Activated T-cell treated with anti-CD3 and anti-CD28 coated beads for 24 hours (primary cell): ENCODE measurements at places on chromosomes 1 and 21.
A peak's percentile ranks its signal among the peaks of the same experiment; 100 is the strongest.

DNA sequence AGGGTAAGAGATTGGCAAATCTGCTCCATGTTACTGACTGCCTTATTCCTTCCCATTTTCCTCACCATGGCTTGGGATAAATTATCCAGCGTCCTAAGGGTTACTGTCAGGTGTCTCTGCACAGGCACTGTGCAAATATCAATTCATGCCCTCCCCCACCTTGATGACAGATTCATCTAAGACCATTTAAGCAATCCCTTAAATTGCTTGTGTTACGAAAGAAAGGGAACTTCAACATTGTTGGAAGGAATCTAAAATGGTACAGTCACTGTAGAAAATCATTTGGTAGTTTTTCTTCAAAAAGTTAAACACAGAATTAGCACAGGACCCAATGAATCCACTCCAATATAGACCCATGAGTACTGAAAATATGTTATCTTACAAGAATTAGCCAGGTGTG is 17.6 kb upstream of the MTARC2 start:
- no peak for DNase-seq

- DNase-seq = no peak
These were observed 20.5 kb upstream of the NPHP4 start for GRCh38 chr1:6012529-6013318.

- no peak for DNase-seq
These were observed 790 bp upstream of the TSNAX start for GRCh38 chr1:231527586-231528171.

DNA sequence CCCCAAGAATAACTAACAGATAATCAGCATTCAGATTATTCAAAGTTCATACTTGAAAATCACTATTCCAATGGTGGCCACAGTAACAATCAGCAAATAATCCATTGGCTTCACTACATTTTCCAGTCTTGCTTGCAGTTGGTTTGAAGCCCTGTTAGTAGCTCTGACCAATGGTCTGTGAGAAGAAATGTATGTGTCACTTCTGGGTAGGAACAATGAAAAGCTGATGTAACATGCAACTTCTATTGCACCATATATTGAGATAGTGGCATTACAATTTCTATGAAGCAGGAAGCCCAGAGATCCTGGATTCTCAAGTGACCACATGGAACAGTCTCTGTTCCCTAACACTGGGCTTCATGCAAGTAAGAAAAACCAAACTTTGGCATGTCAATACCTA is 250.9 kb upstream of the DAB1 start:
- no peak for DNase-seq

DNA sequence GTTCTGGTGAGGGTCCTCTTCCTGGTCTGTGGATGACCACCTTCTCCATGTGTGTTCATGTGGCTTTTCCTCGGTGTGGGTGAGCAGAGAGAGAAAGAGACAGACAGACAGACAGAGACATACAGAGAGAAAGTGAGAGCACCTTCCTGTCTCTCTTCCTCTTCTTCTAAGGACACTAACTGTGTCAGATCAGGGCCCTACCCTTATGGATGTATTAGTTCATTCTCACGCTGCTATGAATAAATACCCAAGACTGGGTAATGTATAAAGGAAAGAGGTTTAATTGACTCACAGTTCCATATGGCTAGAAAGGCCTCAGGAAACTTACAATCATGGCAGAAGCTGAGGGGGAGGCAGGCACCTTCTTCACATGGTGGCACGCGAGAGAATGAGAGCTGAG is 131.5 kb upstream of the ZNF648 start:
- DNase-seq = no peak

DNA sequence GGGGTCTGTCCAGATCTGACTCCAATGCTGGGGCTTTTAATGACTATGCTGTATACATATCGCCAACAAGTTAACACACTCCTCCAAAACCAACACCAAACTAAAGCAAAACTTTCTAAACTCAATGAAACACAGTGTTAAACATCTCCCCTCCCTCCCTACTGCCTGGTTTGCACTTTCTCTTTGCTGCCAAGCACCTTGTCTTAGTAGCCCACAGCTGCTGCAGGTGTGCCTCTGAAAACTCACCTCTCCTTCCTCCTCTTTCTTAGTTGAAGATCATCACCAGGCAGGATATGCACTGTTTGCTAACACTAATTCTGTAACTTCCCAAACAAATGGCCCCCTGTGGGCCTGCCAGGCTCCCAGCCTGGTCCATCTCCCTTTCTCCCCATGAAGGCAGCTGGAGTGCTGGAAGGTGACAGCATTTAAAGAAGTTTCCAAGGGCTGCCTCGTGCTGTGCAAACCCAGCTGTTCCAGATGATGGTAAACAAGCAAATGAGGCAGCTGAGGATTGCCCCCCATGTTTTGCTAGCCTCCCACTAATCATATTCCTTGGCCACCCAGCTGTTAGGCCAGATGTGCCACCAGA is 213.7 kb downstream of the ASTN1 start:
- DNase-seq = no peak

- no peak for DNase-seq
These were observed 31.7 kb upstream of the GPR88 start for GRCh38 chr1:100506217-100506616.

DNA sequence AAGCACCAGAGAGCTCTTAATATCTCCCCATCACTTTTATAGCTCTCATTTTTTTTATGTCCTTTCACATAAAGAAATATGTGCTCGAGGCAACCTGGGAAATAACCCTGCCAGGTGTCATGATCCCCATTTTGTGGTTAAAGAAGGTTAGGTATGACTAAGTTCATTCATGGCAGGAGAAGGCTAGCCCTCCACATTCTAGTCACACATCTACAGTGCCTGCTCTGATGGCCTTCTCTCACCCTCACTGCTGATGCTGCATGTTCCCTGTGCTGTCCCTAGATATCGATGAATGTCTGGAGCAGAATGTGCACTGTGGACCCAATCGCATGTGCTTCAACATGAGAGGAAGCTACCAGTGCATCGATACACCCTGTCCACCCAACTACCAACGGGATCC is 187.5 kb downstream of the TPR start:
- DNase-seq = no peak

DNA sequence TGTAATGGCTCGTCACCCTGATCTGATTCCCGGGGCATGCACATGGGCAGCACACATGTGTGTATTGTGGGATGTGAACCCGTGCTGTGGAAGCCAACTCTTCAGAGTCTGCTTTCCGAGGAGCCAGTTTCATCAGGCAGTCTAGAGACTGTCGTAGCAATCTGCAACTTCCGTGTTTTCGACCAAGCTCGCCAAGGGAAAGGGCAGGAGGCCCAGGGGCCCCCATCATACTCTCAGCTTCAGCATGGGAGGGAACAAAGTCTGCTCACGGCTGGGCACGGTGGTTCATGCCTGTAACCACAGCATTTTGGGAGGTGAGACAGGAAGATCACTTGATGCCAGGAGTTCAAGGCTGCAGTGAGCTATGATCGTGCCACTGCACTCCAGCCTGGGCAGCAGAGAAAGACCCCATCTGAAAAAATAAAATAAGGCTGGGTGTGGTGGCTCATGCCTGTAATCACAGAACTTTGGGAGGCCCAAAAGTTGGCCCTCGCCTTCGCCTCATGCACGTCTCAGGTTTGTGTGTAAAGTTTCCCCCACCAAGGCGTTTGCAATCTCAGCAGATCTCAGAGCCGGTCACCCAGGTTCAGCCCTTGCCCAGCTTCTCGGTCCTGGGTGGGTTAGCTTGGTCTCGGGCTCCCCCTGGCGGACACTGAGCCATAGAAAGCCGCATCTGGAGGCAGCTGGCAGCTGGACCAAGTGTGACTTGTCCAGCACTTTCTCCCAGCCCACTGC is 48.5 kb upstream of the SLC25A33 start:
- peak; percentile 73 for DNase-seq

DNA sequence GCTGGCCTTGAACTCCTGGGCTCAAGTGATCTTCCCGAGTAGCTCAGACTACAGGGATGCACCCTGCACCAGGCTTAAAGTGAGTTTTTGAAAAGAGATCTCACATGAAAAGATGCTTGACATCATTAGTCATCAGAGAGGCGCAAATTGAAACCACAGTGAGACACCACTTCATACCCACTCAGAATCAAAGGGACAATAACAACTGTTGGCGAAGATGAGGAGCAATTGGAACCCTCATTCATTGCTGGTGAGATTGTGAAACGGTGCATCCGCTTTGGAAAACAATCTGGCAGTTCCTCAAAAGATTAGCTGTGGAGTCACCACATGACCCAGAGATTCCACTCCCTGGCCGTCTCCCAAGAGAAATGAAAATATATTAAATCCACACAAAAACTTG is 122.3 kb downstream of the PGBD5 start:
- no peak for DNase-seq

- no peak for DNase-seq
These were observed 83.6 kb upstream of the RGS1 start for GRCh38 chr1:192491804-192492554.

- DNase-seq = no peak
These were observed 27.1 kb upstream of the HAO2 start for GRCh38 chr1:119341372-119341947.

DNA sequence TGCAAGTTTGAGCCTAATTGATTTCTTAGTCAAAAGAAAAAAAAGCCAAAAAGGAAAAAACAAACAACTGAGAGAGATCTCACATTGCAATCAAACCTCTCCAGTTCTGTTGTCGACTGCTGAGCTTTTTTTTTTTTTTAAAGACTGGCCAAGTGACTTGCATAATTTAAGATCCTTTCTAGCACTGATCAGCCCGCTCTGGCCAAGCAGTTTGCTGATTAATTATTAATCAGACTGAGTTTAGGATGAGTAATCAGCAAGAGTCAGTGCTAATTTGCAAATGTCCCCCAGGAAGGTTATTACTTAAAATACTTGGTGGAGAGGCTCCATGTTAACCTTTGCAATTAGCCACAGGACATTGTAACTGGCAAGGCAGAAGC is 39.3 kb downstream of the HMGB4 start:
- DNase-seq = no peak

DNA sequence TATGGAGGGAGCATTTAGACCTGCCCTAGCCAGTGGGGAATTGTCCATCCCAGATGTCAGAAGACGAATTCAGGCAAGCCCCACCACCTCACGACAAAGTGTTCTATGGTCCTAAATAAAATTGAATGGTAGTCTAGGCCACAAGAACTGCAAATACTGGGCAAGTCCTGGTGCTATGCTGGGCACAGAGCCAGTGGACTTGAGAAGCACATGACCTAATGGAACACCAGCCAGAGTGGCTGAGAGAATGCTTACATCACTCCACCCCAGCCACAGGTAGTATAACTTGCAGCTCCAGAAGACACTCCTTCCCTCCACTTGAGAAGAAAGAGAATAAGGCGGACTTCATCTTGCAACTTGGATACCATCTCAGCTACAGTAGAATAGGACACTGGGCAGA is 567.3 kb upstream of the CXADR start:
- DNase-seq = no peak

- DNase-seq = no peak
These were observed 28.3 kb downstream of the CDCP2 start for GRCh38 chr1:54124472-54124871.

DNA sequence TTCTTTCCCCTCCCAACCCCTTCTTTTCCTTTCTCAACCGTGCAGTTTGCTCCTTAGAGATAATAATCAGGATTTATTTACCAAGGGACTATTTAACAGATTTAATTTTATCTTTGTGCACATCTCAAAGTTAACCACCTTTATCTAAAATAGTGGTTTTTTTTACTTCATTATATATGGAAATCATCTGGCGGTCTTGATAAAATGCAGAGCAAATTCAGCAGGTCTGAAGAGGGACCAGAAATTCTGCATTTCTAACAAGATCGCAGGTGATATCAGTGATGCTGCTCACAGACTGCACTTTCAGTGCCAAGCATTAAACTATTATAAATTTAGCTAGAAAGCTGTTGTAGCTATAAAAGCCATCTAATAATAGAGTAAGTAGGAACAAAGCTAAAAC is 83.4 kb upstream of the NEGR1 start:
- DNase-seq = no peak

DNA sequence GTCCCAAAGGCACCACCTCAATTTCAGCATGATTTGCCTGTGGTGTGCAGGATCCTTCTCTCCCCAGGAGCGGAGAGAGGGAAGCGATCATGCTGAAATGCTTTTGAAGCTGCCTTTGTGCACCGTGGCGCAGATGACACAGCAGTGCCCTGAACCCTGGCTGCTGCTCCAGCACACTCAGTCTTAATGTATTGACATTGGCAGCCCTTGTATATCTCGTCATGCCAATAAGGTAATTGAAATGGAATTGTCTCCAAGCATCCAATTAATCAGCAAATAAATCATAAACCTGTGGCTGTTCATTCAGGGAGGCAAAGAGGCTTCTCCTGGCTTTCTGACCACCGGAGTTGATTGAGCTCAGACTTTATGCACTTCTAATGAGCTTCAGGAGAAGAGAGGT is 139.8 kb downstream of the KAZN start:
- no peak for DNase-seq

GRCh38 chr1:156414461-156415064 is 45.6 kb downstream of the RHBG start:
- DNase-seq = no peak

DNA sequence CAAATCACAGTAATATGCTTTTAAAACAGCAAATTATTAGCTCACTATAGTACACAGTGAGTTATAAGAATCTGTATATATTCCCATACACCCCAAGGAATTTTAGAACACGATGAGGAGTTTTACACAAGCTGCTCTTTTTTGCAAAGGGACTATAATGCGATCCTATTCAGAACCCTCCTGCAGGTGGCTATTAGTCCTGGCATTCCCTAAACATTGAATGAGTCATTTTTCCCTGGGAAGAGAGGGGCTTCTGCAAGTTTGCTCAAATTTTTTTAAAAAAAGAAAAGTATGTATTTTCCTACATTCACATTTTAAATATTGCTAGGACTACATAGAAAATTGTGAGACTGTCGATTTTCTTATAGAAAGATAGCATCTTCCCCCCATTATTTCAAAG is 106.3 kb downstream of the COL11A1 start:
- no peak for DNase-seq

- no peak for DNase-seq
These were observed 353.5 kb upstream of the B3GALT2 start for GRCh38 chr1:193539731-193540459.

GRCh38 chr1:180119837-180120236 is 34.8 kb upstream of the QSOX1 start:
- DNase-seq = no peak
